ENCODE measurements at places on chromosomes 6 and 20. TPM values are rescaled to one million over a fixed set of nuclear protein-coding genes. Genes with fewer than 3 reads are reported as not detected.
A peak's percentile ranks its signal among the peaks of the same experiment; 100 is the strongest.

DNA sequence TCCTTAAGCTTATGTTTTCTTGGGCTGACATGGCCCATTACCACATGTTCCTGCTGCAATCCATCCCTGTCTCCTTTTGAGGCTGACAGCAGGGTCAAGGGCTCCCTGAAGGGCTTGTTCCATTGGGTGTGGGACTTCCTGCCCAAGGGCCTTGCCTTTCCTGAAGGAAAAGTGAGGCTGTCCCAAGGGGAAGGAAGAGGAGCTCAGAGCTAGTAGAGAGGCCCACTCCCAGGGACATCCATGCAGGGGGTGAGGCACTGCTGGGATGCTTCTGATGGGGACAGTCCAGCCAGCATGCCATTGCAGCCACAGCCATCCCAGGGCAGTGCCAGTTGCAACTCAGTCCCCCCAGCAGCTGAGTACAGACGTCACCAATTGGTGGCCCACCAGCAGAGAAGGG is 138.4 kb upstream of the FOXA2 start:
- no peak for DNase-seq

- peak; percentile 22 for DNase-seq
Measured at GRCh38 chr20:64238851-64239387, 16.6 kb upstream of the PCMTD2 start.

- no peak for DNase-seq
Measured at GRCh38 chr6:106039897-106040592, 46.1 kb upstream of the PRDM1 start.

GRCh38 chr20:17911927-17912326 is 56.7 kb downstream of the SNX5 start:
- DNase-seq: no peak

- no peak for DNase-seq
Measured at GRCh38 chr6:2351807-2352431, 106.5 kb upstream of the GMDS start.

GRCh38 chr20:57881466-57882385 is 171.9 kb upstream of the PMEPA1 start:
- DNase-seq: peak; percentile 40

GRCh38 chr6:97462031-97462430 is 179.0 kb upstream of the MMS22L start:
- no peak for DNase-seq

DNA sequence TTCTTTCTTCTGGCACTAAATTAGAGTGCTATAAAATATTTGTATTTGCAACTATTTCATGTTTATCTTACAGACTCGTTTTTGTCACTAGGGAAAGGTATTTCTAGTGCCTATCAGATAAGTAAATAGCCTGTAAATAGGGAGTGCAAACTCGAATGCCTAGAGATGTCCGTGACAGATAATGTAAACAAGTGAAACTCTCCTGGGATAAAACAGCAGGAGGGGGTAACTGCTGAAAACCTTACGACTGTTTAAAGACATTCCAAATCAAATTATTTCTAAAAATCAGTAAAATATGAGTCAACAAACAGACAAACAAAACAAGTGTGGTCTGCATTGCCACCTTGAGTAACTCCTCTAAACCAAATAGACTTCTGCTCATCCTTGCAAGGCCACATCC is 932.1 kb downstream of the EYS start:
- no peak for DNase-seq

GRCh38 chr20:57291003-57291402 is 24.6 kb upstream of the BMP7 start:
- DNase-seq: no peak

- DNase-seq: no peak
Measured at GRCh38 chr6:86516087-86516486, 421.2 kb upstream of the HTR1E start.

- DNase-seq: no peak
Measured at GRCh38 chr6:157037165-157037564, 260.0 kb downstream of the ARID1B start.

GRCh38 chr20:35166242-35166830 is 5.5 kb upstream of the PROCR start:
- DNase-seq: no peak

DNA sequence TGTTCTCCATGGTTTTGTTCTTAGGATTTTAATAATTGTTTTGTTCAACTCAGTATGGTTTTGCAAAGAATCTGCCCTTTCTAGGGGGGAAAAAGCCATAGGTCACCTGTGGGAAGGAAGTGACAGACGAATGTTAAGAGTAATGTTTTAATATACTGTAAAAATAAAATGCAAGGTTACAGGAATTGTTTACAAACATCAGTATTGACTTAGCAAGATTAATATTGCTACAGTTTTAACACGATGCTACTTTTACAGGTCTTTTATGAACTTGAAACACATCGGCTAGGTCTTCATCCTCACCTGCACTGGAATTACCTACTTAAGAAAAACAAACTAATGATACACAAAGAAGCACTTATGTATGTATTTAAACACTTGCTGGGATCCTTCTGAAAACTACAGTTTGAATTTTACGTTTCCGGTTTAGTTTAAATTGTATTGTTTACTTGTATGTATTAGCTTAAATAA is 1.7 kb upstream of the NKX2-4 start:
- DNase-seq: no peak

DNA sequence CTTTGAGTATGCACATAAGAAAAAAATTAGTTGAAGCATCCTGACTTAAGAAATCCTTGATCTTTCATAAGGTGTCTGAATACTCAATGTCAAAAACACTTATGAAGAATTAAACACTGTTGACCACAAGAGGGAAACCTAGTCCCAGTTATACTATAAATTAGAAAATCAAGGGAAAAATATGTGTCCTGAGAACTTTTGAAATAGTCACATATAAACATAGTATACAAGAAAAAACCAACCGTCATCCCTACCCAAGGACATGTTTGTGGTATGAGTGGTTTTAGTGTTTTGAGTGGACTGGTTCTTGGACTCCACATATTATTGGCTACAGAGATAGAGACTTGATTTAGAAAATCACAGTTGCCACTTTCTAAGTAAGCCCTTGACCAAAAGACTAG is 7.6 kb upstream of the HLA-DRA start:
- no peak for DNase-seq

GRCh38 chr20:45069261-45069660 is 31.7 kb downstream of the KCNS1 start:
- DNase-seq: no peak

GRCh38 chr6:1113916-1114540 is 197.9 kb upstream of the FOXQ1 start:
- DNase-seq: no peak

DNA sequence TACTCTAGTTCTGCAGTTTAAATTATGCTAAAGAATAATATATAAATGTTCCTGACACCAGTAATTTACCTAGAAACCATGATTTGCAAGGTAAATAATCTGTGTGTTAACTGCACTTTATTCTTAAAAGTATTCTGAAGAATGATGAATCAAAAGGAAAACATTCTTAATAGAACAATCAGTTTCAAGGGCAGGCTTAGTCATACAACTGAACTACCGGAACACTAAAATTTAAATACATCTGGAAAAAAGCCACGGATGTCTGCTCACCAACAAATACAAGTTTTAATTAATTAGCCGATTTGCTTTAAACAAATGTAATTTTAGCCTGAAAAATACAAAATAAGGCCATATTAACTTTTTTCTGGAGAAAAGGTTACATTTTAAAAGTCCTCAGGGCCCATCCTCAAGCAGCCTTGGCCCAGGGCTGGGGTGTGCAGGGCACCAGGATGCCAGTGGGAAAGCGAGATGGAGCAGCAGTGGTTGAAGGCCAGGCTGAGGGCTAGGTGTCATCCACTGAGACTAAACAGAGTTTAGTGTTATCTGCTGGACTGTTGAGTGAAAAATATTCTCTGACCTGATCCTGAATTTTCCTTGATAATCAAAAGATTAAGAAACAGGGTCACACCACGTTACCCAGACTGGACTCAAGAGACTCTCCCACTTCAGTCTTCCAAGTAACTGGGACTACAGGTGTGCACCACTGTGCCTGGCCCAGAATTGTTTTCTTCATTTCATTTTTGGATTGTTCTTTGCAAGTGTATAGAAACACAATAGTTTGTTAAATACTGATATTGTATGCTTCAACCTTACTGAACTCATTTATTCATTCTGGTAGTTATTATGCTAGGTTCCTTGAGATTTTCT is 88.2 kb upstream of the DST start:
- DNase-seq: no peak

GRCh38 chr6:105174512-105174911 is 5.3 kb downstream of the POPDC3 start:
- no peak for DNase-seq

DNA sequence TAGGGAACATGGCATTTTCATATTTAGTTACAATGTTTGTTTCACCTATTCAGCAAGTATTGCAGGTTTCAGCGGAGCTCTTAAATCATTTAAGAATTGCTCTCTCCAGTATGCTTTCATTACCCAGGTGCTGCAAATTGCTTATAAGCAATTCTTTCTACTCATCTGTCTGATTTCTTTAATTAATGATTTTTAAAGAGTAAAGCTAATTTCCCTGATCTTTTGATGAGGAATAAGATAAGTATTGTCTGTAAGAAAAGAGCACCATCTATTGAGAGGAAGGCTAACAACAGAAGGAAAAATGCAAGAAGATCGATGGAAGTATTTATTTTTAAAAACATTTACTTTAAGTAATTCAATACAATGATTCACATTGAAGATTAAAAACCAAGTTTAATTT is 2.0 kb downstream of the OPRM1 start:
- no peak for DNase-seq

- no peak for DNase-seq
Measured at GRCh38 chr6:146103416-146104072, 74.7 kb downstream of the GRM1 start.

DNA sequence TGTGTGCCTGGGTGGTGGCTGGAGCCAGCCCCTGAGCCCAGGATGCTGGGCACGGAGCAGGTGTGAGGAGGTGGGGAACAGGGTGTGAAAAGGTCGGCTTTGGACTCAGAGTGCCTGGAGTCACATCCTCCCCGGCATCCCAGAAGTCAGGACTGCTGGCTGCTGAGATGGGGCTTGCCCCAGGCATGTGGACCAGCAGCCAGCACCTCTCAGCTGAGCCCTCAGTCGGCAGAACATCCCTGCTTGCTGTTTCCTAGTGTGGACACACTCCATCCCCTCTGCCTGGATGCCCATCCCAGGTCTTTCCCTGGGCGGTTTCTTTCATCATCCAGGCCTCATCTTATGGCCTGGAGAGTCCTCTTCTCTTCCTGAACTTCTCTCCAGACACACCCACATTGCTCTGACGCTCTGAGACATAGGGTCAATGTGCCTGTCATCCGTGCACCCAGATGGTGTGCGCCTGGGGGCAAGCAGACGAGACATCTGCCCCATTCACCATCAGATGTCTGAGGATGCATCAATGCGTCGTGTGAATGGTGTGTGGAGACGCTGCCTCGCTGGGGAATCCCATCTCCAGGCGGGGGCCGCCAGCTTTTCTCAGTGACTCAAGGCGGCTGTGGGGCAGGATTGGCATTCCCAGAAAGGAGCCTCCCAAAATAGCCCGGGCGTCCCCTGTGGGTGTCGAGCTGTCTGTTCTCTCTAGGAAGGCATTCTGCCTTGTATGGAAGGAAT is 104.2 kb downstream of the SYCP2 start:
- DNase-seq: no peak

DNA sequence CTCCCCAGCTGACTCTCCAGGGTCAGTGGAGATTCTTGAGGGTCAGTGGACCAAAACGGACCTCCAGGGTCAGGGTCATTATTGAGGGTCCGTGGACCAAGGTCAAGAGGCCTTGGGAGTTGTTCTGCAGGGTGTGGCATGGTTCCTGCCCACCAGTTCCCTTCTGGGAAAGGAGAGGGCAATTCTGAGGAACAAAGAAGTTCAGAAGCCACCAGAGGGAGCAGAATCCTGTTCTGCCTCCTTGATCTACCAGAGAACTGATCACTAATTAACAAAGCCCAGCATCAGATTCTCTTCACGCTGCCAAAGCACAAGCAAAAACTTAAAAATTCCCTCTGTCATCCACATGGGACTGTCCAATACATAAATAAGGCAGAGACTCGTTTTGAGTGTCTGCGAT is 263.4 kb downstream of the DHX35 start:
- no peak for DNase-seq

- DNase-seq: no peak
Measured at GRCh38 chr6:89817481-89817880, 2.1 kb downstream of the MDN1 start.

GRCh38 chr6:116349216-116349615 is 21.5 kb upstream of the DSE start:
- DNase-seq: no peak

DNA sequence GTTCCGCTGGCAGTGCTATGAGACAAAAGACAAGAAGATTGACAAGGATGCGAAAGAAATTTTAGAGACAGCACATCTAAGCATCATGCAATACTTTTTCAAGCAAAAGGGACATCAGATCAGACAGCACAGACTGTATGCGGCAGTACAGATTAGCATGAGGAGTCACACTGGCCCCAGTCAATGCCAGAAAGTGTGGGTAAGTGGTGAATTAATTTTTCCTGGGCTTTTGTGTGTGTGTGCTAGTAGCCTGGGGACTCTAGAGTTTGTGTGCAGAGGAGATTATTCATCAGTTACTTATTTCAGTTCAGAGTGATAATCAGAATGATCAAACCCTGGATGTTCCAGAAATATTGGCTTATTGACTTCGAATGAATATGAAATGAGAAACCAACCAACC is 47.2 kb downstream of the LAMA4 start:
- no peak for DNase-seq

DNA sequence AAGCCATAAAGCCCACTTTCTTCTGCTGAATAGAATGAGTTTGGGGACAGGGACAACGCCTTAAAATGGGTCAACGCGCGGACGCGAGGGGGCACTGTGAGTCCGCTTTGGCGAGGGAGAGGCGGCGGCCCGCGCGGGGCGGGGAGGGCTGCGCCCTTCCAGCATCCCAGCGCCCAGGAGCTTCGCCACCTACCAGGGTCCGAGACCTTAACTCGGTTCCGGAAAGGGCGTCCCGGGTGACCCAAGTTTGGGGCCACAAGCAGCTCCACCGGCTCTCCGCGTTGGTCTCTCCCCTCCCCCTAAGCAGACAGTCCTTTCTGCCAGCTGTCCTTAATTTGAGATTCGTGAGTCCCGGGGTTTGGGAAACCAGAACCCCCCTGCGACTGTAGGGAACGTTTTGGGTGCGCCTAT is 1.8 kb upstream of the SAMD5 start:
- DNase-seq: no peak

DNA sequence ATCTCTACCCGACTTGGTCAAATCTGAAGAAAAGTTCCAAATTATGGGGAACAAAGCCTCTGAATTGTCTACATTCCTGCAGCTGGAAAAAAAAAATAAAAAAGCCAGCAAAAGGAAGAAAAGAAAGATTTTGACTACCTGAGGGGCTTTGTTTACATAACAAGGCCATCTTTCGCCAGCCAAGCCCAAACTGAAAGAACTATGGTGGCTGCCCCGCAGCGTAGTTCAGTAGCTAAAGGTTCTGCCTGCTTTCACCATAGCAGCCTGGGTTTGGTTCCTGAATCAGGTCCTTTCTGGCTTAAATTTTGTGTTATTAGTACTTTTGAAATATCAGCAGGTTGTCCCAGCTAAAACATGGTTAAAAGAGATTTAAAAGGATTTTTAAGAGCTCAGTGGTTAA is 35.4 kb downstream of the ZNF133 start:
- no peak for DNase-seq

The SASH1 gene
- 0.20 TPM for total RNA-seq

The EYS gene
- total RNA-seq: not detected

The ZFP57 gene
- 9.0 TPM for total RNA-seq

The DNAJC5 gene
- 67.6 TPM for total RNA-seq

The CALHM6 gene
- 9.6 TPM for total RNA-seq

The BTNL2 gene
- total RNA-seq: not detected

The TMEM244 gene
- not detected for total RNA-seq

The OPN5 gene
- total RNA-seq: not detected

The OARD1 gene
- 31.1 TPM for total RNA-seq

The PROCR gene
- total RNA-seq: 2.5 TPM

The MYL9 gene
- not detected for total RNA-seq

The PAK5 gene
- total RNA-seq: not detected

The COL10A1 gene
- not detected for total RNA-seq

The RARS2 gene
- total RNA-seq: 32.0 TPM

Measured in natural killer cell treated with Interleukin-12 subunit alpha and Interleukin-12 subunit beta and Interleukin-15 and Interleukin-18, amount 100 ng/mL, for 72 hours (primary cell).